A549 (cell line): ENCODE measurements at places on chromosomes 2 and 18.

- DNase-seq, result no peak
Measured at GRCh38 chr18:24567199-24567598, 106.8 kb downstream of the HRH4 start.

- no peak for DNase-seq
Measured at GRCh38 chr18:45175511-45175910, 439.8 kb upstream of the SLC14A2 start.

DNA sequence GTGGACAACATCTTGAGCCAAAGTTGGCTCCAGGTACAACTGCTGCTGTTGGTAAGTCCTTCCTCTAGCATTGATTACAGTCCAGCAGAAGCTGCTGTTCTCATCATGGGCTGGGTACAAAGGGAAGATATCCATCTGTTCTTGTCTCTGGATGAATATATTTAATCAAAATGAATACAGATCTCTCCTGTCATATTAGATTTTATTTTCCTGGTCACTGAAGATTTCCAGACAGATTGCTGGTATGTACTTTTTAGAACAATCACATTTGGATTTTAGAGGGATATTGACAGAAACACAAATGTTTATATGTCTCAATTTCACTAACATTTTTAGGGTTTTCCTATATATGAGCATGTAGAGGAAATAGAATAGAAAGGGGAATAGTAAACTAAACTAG is 155.4 kb upstream of the FHL2 start:
- DNase-seq, result no peak

DNA sequence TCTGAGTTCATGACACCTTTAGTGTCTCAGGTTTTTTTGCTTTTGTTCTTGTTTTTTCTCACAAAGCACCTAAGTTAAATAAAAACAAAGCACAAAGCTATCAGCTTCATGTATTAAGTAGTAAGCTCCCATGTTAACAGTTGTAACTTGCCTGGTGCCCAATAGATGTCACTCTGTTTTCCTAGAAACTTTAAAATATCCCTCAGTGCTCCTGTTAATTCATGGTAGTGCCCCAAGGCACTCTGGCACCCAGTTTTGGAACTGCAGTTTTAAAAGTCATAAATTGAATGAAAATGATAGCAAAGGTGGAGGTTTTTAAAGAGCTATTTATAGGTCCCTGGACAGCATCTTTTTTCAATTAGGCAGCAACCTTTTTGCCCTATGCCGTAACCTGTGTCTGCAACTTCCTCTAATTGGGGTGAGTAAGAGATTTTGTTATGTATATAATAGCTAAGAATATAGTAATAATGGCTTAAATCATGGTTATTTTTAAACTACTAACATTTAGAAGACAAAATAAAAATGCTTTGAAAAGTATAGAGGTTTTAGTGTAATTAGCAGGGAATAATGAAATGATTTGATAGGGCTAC is 555.0 kb upstream of the TMEFF2 start:
- DNase-seq, result no peak

DNA sequence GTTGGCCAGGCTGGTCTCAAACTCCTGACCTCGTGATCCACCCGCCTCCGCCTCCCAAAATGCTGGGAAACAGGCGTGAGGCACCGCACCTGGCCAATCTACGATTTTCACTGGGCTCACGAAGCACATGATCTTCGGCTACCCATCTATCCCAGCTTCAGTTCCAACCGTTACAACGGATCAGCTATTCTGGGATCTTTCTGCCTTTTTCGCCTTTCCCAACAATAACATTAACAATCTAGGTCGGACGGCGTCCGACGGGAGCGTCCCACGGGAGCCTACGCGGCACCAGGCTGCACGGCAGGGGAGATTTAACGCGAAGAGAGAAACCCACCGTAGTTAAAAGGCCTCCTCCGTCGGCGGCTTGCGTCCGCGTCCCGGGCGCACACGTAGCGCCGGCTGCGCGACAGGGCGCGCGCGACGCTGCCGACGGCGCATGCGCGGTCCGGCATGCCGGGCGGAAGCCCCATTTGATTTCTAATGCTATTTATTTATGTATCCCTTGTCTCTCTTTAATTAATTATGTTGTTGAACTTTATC is at the start of gene MSL3B:
TSS of gene MSL3B (minus strand) at position 394 of the 540 bp plus-strand sequence.
- peak; percentile 64 for DNase-seq

GRCh38 chr2:226358688-226359087 is 440.9 kb downstream of the IRS1 start:
- DNase-seq, result no peak

DNA sequence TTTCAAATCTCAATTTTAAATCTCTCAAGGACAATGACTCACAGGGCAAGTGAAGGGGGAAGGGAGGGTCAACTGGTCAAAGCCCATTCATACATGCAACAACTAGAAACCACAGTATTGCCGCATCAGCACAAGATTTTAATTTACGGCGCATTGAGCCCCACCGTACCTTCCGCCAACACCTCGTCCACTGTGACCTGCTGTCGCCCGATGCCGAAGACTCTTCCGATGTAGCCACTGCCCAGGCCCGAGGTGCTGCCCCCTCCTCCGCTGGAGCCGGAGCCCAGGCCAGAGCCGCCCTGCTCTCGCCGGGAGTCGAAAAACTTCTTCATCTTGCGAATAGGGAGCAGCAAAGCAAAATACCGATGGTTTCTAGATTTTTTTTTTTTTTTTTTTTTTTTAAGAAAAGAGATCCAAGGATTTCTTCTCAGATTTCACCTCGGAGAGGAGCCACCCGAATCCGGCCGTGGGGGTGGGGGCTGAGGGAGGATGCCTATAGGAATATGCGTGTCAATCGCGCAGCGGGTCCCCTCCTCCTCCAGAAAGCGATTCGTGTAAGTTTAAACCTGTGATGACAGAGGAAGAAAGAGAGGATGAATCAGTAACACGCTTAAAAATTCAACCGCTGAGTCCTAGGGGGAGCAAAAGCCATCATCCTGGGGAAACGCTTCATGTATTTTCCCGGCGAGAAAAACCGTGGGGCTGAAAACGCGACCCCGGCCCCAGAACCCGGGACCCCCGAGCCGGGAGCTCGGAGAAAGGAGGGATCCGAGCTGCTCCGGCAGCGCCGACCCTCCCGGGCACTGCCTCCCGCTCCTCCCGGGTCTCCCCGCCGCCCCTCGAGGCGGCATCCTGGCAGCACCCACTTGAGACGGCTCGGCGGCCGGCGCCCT is 584 bp downstream of the AAK1 start:
- DNase-seq, result peak; percentile 54

- no peak for DNase-seq
Measured at GRCh38 chr2:39990335-39990900, 211.4 kb upstream of the THUMPD2 start.
